Activated CD4-positive, alpha-beta T cell treated with anti-CD3 and anti-CD28 coated beads for 1 hour (primary cell): ENCODE measurements at places on chromosomes 5 and 9.
A peak's percentile ranks its signal among the peaks of the same experiment; 100 is the strongest.

GRCh38 chr5:946720-947625 is 54.3 kb downstream of the TRIP13 start:
- peak; percentile 5 for DNase-seq

DNA sequence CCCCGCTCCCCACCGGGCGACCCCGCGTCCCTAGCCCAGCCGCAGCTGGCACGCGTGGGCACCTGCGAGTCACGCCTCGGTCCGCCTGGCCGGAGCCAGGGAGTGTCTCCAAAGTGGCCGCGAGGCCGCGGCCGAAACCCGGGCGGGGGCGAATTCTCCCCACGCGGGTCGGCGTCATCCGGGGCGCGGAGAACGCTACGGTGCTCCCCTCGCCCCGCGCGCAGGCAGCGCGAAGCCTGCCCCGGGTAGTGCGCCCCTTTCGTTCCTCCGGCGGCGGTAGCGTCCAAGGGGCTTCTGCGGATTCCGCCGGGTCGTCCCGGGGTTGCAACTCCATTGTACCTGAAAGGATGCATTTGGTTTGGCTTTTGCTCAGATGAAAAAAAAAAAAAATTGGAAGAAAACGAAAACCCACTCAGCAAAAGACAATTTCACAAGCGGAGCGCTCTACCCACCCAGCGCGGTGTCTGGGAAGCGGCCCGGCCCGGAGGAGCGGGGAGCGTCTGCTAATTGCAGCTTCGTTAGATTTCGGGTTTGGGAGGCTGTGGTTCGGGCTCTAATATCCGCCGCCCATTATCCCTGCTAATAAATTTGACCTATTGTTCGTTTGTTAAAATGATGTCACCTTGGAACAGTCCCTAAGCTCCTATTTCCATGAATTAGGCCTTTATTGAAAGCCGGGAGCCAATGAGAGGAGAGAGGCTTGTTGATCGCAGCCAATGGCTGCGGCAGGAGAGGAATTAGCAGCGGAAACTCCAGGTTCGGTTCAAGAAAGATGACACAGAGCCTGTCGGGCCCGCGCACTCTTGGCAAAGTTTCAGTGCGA is at the start of gene TLX3:
TLX3 (plus strand) TSS at position 796 of the 823 bp plus-strand sequence. CDS start 118 bp downstream, outside the sequence.
- DNase-seq, result no peak

DNA sequence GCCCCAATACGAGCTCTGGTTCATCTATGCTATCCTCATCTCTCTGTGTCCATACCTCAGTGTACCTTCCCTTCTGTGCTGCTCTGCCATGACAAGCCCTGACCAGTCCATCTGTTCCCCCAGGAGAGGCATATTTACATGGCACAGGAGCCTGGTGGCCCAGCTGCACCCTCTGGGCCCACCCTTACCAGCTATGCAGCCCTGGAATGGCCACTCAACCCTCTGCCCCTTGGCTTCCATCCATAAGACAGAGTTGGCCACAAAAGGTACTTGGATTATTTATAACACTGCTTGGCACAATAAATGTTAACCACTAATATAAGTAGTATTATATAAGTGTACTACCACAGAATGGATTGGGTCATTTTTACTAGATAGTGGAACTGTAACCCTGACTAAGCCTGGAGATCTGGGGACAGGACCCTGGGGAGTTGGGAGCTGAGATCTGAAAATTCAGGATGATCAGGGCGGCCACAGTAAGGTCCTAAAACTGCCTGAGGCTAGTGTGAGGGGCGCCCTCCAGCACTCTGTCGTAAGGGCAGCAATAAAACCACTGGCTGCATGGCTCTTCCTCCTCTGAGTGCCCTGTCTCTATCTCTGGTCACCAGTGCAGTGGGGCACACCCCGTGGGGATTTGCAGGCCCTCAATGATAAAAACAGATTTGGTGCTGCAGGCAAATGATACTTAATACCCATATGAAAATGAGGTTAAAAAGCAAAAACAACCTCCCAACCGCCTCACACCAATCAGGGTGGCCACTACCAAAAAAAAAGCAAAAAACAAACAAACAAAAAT is 65.8 kb downstream of the SEMA4D start:
- DNase-seq, result no peak

GRCh38 chr5:143341807-143342570 is 61.5 kb downstream of the NR3C1 start:
- no peak for DNase-seq

DNA sequence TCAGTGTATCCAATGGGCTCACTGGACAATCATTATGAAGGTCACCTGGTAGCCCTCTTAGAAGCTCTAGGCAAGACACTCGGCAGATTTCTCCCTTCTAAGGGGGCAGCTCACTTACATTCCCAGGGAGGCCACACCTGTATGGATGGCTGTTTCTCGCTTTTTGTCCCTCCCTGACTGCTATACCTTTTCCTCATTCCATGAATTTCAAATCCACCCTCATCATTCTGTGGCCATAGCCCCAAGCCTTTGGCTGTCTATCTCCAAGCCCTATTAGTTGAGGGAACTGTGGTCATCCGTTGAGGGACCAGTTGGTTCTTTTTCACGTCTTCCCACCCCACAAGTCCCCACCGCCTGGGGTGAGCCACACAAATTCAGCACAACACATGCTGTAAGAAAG is 85.0 kb upstream of the RARS1 start:
- no peak for DNase-seq

DNA sequence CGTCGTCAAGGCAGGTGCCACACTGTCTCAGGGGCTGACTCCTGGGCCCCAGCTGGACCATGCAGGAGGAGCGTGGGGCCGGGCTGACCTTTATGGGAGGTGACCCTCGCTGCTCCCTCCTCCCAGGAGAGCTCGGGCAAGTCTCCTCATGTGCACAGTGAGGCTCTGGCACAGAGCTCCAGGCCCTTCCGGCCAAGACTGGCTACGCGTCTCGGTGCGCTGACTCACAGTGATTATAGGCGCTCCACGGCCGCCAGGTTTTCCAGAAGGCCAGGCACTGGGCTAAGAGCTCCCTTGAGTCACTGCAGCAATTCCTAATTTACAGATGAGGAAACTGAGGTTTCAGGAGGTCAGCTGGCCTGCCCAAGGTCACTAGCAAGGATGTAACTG is 47.4 kb downstream of the VAV2 start:
- no peak for DNase-seq

- no peak for DNase-seq
These were observed 453.2 kb downstream of the CDH18 start for GRCh38 chr5:19534751-19535150.

DNA sequence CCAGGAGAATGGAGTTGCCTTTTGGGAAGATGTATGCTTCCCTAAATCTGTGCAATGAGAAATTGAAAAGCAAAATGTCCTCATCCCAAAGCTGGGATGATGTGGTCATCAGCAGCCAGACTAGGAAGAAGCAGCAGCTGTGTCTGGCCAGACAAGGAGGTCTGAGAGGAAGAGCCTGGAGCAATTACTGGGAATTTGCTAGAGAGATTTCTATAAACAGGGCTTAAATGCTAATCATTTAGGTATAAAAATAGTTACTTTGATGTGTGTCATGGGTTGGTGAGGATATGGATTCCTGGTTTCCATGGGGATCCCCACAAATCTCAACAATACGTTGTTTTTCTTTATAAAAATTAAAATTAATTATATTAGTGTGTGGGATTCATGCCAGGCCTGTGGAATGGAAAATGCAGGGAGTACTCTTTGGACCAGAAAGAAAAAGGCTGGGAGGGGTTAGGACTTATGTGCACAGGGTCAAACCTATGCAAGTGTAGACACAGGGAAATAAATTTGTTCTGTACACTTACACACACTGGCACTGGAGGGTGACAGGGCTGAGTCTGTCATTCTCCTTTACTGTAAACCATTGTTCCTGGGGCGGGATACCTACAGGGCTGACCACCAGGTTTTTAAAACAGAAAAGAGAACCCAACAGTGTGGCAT is 58.7 kb upstream of the TRPC7 start:
- no peak for DNase-seq

GRCh38 chr5:177964471-177964870 is 31.6 kb downstream of the PROP1 start:
- no peak for DNase-seq

DNA sequence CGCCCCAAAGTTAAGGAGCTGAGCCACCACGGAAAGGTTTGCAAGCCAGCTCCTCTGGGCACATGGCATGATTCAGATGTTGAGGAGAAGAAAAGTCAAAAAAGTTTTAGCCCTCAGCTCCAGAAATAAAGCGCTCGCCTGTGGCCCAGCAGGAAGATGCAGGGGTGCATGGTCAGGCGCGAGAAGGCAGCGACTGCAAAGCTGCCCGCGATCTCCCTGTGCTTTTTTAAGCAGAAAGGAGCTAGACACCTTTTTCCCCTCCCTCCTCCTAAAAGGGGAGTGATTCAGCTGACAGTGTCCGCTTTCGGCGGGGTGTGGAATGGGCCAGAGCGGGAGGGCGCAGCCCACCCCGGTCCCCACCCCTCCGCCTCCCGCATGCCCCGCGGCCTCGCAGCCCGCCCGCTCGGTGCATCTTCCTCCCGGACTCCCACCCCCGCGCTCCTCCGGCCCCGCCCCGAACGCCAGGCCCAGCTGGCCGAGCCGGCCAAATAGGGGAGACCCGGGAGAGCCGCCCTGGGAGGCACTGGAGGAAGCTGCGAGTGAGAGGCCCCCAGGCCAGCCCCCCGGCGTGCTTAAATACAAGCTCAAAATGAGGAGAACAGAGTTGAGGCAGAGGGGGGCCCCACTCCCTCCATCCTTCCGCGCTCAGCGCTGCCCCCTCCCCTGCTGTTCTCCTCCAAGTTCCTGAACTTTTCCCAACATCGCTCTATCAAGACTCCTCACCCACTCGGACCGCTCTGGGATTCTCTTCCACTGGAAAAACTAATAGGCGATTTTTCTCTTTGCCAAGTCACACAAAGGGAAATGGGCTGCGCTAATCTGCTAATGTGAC is at the start of gene ADAMTS12:
ADAMTS12 (minus strand) TSS at position 203 of the 832 bp plus-strand sequence; CDS start at position 69, 134 bp downstream.
- no peak for DNase-seq

- no peak for DNase-seq
These were observed 171.4 kb downstream of the MCTP1 start for GRCh38 chr5:95113489-95113888.

GRCh38 chr9:69677931-69678330 is 5.8 kb upstream of the APBA1 start:
- DNase-seq, result no peak

DNA sequence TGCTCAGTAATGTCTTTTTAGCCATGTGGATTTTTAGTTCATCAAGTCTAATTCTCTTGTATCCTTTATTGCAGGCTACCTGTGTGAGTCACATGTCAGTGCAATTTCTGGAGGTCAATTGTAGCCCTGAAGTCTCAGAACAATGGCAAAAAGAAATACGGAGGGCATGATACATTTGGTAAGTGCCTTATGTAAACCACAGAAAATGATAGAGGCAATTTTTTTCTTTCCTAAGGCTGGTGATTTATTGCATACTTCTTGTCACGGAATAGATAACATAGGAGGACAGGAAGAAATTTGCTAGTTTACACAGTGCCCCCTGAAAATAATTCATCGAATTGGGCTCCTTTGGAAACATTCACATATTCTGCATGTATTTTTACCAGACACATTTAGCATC is 235.9 kb downstream of the DMRTA1 start:
- DNase-seq, result no peak

DNA sequence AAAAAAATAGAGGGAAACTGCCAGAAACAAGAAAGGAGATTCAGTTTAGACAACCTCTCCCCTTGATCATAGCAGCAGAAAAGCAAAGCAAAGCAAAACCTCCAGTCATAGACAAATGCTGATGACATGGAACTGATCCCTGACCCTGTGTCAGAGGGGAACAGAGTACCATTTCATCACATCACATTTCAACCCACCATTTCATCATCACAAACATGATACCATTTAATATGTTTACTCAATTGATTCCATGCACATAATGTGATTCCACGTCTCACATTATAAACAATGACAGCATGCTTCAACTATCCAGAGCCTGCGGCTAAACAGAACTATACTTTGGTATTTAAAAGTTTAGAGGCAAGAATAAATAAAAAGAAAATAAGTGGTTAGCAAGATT is 28.7 kb upstream of the ACOT12 start:
- no peak for DNase-seq

DNA sequence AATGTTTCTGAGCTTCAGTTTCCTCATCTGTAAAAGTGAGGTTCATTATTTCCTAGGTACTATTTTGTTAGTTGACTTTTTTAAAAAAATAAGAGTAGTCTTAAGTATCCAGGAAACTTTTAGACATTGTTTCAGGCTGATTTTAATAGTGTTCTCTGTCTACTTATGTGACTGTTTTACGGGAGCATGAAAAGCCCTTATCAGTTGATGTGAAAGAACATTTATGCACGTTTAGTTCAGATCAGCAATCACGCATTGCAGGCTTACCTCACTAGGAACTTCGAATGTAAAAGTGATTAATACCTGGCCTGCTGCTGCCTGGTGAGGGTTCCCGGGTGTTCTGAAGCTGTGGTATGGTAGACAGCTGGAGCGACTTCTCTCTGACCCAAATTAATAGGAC is 8.1 kb downstream of the SNX18 start:
- DNase-seq, result no peak

GRCh38 chr5:71907608-71908145 is 188.6 kb downstream of the CARTPT start:
- DNase-seq, result no peak

DNA sequence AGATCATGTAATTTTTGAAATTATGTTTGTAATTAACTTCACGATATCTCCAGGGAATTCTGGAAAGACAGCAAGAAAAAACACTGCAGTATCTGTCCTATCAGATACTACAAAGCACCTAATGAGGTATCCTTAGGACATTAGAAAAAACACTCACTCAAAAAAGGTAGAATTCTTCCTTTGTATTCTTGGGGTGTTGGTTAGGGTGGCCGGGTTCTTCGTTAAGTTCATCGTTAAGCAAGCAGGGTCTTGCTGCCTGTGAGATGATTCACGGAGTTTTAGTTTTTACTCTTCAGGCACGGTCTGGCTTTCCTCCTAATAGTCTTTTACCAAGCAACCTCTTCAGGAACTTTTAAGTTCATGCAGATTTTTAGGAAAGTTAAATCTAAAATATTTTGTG is 91.4 kb upstream of the IRX4 start:
- DNase-seq, result no peak

DNA sequence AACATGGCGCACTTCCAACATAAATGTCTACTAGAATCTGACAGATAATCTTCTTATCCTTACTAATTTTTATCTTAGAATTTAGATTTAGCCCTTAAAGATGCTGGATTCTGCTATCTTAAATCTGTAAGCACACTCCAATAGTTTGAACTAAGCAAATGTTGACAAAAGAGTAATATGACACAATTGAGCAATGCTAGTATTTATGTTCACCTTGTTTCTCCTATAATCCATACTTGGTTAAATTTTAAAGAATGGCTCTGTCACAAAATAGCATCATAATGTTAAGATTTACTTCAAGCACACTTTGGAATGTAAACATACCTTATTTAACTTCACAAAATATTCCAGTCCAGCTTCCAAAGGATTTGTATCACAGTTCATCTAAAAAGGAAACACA is 38.8 kb upstream of the ARSB start:
- no peak for DNase-seq

DNA sequence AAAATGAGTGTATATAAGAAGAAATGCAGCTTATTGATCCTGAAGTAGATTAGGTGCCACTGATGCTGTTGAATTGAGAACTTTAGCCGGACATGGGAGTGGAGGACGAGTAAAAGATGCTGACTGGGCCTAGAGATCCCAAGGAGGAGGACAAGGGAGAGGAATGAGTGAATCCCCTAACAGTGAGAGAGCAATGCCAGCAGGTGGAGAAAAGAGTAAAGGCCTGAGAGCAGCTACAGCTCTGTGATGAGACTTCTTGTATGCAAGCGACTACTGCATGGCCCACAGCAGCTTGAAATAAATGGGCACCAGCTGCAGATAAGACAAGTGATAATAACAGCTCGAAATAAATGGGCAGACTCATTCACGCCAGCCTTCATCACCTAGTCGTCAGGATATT is 44.5 kb upstream of the JMY start:
- no peak for DNase-seq
